Lower leg skin (tissue), 4 donors: ENCODE measurements at places on chromosomes 5 and 9.

GRCh38 chr9:82167296-82167695 lies 178.7 kb downstream of the SPATA31D1 start:
- DNase-seq: no peak

DNA sequence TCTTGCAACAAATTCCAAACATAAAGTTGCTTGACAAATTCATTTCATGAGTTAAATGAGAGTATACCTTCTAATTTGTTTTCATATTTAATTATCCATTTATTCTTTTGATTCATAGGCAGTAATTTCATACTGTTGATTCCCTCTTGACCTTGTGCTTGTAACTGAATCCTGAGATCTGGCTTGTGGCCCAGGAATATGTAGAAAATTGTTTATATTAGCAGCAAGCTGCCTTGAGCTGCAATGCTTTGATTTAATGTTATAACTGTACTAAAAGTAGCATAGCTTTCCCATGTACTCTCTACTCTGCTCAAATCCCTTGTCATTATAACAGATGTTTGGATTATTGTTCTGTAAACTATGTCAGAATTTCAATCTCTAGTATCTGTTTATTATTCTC lies 780.7 kb downstream of the NR2F1-AS1 start:
- DNase-seq: no peak

- peak; percentile 92 for DNase-seq
These were observed 13.4 kb upstream of the JADE2 start for GRCh38 chr5:134511796-134512660.

DNA sequence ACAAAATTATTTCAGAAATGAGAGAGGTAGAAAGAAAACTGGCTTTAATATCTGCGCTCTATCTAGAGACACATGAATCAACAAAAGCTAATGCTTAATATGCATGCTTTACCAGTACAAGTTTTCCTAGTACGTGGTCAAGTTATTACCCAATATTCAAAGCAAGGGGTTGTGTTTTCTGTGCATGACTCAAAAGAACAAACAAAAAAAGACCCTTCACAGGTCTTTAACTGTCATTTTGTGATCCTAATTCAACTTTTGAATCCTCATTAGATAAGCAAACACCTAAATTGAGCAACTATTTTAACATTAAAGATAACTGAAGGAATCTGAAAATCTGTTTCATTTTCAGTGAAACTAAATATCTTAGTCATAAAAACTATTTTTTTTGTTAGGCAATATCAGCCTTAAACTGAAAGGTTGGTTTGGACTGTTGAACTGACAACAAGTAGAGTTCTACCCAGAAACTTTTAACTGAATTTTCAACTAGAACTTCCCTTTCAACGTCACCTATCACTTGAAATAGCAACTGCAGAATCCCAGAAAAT lies 12.5 kb downstream of the ST8SIA4 start:
- no peak for DNase-seq

- DNase-seq: no peak
These were observed 9.4 kb upstream of the SCGB3A2 start for GRCh38 chr5:147869112-147869511.

- no peak for DNase-seq
These were observed 265.4 kb downstream of the RASEF start for GRCh38 chr9:82797534-82797933.

- no peak for DNase-seq
These were observed 16.1 kb downstream of the HNRNPH1 start for GRCh38 chr5:179607160-179607931.

- no peak for DNase-seq
These were observed 23.5 kb upstream of the FAM120AOS start for GRCh38 chr9:93476924-93477323.

DNA sequence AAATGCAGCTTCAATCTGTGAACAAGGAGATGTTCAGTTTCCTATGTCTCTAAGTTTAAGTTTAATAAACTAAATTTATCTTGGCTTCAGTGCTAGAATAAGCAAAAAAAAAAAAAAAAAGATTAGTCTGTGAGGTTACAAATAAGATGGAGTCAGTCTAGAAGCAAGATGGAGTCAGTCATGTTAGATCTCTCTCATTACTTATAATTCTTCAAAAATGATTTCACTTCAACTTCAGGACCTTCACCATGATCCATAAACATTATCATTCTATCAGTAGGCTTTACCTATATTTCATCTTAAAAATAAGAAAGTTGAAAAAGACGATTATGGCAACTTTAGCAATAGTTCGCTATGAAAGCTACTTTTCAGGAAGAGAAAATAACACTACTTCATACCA lies 30.2 kb upstream of the TMC1 start:
- DNase-seq: no peak

DNA sequence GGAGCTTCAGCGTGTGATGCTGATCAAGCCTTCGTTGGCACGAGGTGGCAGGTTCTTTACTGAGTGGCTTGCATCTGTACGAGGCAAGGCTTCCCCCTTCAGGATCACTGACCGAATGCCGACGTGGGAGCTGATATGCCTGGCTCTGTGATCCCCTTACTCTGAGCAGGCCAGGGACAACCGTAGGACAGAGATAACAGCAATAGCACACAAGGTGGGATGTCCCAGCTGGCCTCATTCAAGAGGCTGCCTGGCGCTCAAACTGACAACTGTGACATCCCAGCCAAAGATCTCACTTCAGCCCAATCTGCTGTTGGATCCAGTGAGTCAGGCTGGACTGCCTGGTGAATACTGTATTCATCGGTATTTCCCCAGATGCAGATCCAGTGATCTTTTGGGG lies 199.4 kb upstream of the PANK3 start:
- DNase-seq: no peak

- DNase-seq: no peak
These were observed 4.9 kb downstream of the RXFP3 start for GRCh38 chr5:33941090-33941489.

DNA sequence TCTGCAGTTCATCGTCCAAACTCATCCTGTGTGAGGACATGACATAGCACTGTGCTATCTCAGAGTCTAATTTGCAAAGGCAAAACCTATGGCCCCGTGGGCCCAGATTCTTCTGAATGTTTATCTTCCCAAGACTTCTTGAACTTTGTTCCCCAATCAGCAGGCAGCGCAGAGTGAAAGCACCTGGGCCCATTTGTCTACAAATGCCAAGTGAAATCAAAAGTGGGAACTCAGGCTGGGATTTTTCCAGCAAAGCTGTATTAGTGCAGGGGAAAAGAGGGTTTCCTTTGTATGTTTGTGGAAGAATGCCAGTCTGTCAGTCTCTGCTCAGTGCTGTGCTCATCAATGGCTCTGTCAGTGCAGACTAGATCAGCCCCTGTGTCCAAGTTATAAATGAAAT lies 55.8 kb downstream of the FOXD1 start:
- DNase-seq: no peak

GRCh38 chr5:10153808-10154537 lies 95.7 kb downstream of the ATPSCKMT start:
- DNase-seq: no peak

DNA sequence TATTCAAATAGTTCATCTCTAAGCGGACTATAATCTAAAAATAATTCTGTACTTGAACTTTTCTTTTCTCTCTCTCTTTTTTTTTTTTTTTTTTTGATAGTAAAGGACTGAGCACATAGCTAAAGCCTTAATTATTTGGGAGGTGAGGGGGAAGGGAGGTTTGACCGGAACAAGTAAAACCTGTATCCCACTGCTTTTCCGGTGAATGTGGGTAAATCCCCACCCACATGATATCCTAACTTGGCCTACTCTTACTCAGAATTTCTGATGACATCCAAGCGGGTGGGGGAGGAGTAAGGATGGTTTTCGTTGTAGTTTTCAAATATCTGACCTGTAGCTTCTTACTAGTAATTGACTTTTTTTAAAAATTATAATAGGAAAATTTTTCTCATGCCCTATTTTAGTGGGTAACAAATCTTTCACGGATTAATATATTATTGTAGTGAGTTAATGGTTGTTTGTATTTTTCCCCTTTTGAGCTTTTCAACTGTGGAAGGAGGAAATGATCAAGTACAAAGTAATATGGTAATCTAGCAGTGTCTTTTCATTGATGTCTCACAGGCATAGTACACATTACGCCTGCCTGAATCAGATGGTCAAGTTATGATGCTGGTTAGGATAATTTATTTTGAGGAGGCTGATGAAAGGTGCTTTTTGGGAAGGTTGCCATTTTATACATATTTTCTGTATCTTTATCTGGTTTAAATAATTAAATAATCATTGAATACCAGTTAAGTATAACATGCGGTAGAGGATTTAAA lies 2.2 kb upstream of the ELL2 start:
- no peak for DNase-seq

DNA sequence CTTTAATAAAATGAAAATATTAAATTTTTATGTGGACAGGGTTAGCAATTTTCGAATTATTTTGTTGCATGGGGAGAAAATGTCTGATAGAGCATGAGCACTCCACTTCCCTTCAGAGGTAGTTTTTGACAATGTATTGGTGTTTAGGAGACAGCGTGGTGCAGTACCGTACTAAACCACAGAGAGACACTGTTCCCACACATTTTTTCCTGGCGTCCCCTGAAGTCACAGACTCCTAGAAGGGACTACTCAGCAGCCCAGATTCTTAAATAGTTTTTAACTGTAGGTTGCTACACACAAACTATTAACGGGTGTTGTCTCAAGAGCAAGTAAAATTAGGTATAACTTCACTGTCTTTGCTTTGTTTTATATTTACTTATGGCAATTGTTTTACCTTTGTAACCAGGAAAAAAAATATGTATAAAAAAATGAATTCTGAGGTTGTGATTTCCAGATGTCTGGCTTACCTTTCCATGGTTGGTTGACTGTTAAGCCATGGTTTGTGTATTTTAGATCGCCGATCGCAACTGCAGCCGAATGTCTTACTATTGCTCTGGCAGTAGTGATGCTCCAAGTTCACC lies 171.2 kb downstream of the DOCK8 start:
- DNase-seq: peak; percentile 33

GRCh38 chr9:18184401-18184800 lies 289.6 kb upstream of the ADAMTSL1 start:
- DNase-seq: no peak

GRCh38 chr5:67808340-67808739 lies 407.2 kb upstream of the PIK3R1 start:
- no peak for DNase-seq

- no peak for DNase-seq
These were observed 156.0 kb downstream of the ZNF462 start for GRCh38 chr9:107018861-107019545.

GRCh38 chr5:180129291-180130190 lies 58.0 kb upstream of the RNF130 start:
- DNase-seq: peak; percentile 68

GRCh38 chr5:122154491-122154890 lies 25.1 kb downstream of the ZNF474 start:
- no peak for DNase-seq

GRCh38 chr9:33443464-33444154 lies 3.8 kb downstream of the AQP3 start:
- DNase-seq: no peak

GRCh38 chr9:127448112-127448805 lies 2.9 kb downstream of the RPL12 start:
- no peak for DNase-seq

- DNase-seq: no peak
These were observed 64.6 kb downstream of the ABLIM3 start for GRCh38 chr5:149205625-149206523.

GRCh38 chr5:88823201-88823600 lies 59.8 kb downstream of the MEF2C start:
- DNase-seq: no peak

GRCh38 chr5:176528301-176528700 lies 8.9 kb downstream of the RNF44 start:
- no peak for DNase-seq

DNA sequence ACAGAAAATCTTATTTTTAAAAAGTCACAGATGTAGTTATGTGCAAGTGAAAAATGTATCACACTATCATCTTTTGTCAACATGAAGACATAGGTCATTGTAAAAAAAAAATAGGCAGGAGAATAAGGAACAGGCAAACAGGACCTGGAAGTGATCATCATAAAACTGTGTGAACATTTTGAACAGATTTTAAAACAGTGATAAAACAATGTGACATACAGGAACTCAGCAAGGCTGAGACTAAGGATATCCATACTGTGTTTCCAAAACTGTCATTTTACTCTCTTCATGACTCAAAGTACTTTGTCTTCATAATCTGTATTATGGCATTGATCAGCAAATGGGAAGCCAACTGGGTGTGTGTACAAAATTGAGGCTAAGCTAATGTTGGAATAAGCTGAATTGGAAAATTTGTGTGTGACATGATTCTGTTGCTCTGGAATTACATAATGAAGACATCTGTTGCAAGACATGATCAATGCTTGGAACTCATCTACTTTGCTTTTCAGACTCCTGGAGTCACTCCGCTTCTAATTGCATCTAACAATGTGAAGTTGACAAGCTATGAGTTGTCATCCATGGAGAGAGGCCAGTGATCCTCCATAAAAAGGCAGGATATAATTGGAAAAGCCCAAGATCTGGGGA lies 978.7 kb upstream of the NUDT12 start:
- no peak for DNase-seq

DNA sequence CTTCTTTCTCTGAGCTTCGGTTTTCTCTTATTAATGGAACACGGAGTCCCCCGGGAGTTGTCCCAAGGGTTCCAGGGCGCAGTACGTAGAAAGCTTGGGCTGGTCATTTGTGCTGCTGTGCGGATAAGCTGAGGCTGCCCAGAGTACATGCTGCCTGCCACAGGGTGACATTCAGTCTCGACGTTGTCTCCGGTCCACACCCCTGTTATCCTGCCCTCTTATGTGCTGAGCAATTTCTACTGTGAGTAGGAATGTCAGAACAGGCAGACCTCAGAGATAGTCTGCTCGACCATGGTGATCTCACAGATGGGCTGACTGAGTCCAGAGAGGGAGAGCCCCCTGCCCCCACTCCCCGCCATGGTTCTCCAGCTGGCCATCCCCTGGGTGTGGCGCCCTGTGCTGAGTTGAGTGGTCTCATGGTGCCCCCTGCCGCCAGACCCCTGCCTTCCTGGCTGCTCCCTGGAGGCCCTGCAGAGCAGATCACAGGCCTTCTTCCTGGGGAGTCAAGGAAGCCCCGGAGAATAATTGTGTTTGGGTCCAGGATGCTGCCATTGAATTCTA lies 124.0 kb downstream of the RGS3 start:
- no peak for DNase-seq

GRCh38 chr5:55650386-55650785 lies 61.7 kb downstream of the SLC38A9 start:
- DNase-seq: no peak
